NCI-H1105 treated with DMSO at 0.1 percent for 48 hours (cell line): ENCODE measurements at places on chromosomes 5 and 9.

DNA sequence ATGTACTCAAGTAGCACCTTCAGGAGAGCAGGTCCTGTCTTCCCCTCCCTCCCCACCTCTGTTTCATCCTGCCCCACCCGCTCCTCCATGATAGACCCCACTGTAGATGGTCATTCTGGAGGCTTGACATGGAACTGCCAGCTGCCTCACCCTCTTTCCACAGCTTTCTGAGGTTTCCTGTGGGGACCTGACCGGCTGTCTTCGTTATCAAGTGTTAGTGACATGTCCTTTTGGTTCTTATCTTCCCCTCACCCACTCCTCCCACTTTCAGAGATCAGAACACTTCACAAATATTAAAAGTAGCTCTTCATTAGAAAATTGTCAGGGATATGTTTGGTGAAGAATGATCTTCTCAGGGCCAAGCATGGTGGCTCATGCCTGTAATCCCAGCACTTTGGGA, 52.7 kb downstream of the MEGF10 start:
- no peak for DNase-seq

GRCh38 chr9:114953959-114954358, 23.6 kb upstream of the TNFSF8 start:
- no peak for DNase-seq

DNA sequence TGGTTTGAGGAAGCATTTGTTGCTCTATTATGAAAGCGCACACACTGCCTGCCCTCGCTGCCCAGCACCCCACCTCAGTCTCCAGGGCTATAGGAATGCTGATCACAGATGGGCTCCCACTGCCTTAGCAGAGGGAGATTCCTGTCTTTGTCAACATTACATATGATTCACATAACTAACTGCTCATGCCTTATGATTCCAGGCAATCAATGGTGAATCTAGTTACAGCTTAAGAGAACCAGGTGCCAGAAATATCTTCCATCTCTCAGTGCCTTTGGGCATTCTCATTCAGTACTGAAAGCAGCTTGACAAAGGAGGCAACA, 458.9 kb upstream of the C9orf72 start:
- DNase-seq, result no peak

GRCh38 chr9:110952540-110952859, 85.8 kb downstream of the LPAR1 start:
- no peak for DNase-seq

DNA sequence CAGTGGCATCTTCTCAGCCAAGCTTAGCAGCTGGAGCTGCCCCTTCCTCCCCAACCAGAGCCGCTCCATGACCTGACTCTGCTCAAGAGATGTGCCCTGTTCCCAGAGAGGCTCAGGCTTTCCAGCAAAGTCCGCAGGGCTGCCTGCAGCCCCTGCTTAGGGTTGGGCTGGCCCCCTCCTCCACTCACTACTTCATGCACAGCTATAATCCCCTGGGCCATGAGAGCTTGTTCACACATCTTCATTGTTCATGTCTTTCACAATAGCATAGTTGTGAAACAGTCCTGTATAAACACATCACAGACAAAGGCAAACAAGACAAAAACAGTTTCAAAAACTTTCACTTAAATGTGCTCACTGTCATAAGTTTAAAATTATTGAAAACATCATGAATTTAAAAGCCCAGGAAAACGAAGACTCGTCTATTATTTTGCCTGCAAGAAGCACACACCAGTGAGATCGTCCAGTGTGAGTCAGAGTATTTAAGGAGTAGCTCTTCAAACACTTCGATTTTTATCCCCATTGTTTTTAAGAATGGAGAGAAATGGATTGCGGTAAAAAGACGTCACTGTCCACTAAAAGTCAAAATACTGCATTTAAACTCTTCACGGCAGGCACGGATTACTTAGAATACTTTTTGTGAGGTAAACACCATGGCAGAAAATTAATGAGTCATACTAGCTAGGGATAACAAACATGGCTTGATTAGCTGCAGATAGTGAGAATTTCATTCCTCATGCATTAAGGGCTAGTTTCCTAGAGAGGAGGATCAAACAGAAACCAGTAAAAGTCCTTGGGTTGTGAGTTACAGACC, 40.7 kb upstream of the S1PR3 start:
- DNase-seq, result no peak

DNA sequence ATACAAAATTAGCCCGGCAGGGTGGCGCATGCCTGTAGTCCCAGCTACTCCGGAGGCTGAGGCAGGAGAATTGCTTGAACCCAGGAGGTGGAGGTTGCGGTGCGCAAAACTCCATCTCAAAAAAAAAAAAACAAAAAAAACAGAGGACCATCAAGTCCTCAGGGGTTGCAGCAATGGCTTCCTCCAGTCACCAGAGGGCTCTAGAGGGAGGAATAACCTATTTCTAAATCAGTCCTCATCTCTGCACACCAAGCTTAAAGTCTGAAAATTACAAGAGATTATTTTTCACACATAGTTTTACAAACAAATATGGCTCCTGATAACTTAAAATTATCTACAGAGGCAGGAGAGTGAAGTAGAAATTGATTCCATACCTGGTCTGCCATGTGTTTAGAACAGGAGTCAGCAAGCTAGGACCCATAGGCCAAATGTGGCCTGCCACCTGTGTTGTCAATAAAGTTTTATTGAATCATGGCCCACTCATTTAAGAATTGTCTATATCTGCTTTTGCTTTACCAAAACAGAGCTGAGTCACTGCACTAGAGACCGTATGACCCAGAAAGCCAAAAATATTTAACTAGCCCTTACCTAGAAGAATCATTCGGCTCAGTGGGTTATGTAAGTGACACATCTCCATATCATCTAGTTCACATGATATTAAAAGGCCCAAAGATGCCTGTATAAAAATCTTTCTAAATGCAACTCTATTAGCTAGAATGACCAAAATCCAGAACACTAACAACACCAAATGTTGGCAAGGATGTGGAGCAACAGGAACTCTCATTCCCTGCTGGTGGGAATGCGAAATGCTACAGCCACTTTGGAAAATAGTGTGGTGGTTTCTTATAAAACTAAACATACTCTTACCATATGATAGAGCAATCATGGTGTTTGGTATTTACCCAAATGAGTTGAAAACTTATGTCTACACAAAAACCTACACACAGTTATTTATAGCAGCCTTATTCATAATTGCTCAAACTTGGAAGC, 207.7 kb downstream of the FRMD3 start:
- DNase-seq, result no peak

DNA sequence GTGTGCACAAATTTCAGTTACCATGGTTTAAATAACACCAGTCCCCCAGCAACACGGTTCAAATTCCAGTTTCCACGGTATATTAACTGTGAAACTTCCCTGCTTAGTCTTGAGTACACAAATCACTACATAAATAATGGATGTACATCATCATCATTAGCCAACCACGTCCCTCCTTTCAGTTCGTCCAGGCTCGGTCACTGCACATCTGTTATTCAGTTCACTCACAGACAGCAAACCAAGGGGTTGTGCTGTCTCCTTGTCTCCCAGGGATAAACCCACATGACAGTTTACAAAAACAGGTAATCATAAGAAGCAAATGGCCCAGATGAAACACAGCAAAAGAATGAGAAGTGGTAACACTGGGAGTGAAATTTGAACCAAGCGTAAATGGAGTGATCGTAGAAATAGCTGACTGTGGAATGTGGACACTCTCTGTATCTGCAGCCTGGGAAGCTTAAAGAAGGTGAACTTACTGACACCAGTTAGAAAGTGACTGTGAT, 61.0 kb upstream of the RAD23B start:
- no peak for DNase-seq
